ENCODE measurements at places on chromosomes 13 and 19. TPM values are rescaled to one million over a fixed set of nuclear protein-coding genes. Genes with fewer than 3 reads are reported as not detected.

SHISA2 gene
- 0.22 TPM for total RNA-seq

IGFL2 gene
- not detected for total RNA-seq

ACP7 gene
- total RNA-seq = not detected

CGB5 gene
- total RNA-seq = not detected
